Spleen (tissue), 13 donors: ENCODE measurements at places on chromosomes 13 and 19.

GRCh38 chr19:18764591-18765051, 26.5 kb downstream of the COMP start:
- no peak for DNase-seq

DNA sequence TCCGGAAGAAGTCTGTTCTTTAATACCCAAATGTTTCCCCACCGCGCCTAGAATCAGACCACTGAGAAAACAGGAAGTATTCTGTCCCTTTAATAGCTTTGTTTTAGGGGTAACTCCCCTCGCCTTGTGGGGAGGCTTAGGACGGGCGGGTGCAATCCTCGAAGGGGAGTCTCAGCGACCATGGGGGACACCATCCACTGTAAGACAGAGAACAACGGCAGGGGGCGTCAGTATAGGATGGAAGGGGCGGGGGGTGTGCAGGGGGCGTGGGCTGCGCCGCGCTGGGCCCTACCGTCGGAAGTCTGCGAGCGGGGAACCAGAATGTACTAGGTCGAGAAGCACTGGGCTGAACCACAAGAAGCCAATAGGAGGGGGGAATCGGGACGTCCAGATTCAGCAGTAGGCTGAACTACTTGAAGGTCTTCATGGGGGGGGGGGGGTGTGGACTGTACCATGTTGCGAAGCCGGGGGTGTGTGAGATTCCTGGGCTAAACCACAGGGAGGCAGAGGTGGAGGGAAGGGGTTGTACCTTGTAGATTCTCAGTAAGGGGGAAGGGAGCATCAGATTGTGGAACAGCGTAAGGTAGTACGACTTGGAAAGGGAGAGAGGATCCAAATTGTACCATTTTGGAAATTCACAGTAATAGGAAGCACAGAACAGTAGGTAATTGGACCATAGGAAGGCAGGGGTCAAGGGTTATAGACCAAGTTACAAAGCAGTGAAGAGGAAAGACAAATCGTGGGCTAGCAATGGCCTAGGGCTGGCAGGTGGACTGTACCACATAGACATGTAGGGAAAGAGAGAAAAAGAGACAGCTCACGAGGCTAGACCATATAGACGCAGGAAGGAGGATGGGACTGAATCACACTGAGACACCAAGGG, 1.0 kb upstream of the DBP start:
- DNase-seq: peak; percentile 93

DNA sequence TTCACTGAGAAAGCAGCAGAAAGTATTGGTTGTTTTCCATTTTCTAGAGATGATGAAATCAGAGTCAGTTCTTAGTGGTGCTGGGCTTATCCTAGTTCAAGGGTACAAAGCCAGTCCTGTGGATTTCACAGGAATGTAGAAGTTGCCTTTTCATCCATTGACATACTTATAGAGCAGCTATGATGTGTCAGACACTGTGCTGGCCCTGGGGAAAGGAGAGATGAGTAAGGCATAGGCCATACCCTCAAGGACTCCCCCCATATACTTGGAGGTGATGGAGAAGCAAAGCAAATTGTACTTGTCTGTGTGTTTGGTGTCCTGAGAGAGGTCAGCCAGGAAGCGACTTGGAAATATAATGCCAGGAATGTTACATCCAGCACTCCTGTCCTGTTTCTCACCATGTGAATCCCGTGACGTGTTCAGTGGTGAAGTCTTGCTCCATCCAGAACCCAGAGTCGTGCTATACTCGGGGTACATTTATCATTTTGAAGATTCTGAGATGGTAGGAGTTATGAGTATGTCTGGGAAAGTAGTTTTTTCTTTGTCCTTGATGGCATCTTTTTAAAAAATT, 22.6 kb downstream of the ERCC5 start:
- DNase-seq: no peak

DNA sequence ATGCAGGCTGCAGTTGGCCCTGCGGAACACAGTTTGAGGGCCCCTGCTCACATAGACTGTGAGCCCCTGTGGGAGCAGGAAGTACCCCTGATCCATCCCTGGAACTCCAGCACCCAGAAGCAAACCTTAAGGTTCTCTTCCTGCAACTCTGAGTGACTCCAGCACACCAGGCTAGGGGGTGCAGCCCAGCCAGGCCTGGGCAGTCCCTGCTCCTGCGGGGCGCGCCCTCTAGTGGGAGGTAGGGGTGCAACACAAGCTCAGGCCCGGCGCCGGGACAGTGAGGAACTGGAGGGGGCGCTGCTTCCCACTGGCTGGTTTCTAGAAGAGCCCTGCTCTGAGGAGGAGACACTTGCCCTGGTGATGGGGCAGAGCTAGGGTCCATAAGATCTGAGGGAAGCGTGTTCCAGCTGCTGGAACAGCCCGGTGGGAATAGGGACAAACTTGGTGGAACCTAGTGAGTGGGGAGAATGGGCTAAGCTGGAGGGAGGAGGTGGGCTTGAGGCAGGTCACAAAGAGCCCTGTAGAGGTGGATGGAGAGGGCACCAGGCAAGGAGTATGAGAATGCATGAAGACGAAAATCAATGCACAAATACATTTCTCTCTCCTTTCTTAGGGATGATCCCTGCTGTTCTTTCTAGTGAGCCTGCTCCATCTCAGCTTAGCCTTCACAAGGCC, 5.0 kb downstream of the ZSCAN5A start:
- peak; percentile 87 for DNase-seq

DNA sequence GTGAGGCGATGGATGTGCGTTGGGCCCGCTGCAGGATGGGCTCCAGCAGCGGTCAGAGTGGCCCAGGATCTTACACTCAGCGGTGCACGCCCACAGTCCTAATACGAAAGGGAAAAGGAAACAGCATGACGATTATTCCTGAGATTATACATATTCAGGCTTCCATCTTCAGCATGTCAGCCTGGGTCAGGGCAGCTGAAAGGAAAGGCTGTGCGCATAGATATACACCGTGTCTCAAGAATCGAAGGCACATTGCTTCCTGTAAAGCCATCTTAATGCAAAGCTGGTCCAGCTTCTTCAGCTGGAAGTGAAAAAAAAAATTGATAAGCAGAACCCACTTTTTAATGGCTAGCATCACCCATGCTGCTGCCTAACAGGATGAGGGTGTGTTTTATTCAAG, 3.6 kb downstream of the PCDH8 start:
- DNase-seq: no peak

DNA sequence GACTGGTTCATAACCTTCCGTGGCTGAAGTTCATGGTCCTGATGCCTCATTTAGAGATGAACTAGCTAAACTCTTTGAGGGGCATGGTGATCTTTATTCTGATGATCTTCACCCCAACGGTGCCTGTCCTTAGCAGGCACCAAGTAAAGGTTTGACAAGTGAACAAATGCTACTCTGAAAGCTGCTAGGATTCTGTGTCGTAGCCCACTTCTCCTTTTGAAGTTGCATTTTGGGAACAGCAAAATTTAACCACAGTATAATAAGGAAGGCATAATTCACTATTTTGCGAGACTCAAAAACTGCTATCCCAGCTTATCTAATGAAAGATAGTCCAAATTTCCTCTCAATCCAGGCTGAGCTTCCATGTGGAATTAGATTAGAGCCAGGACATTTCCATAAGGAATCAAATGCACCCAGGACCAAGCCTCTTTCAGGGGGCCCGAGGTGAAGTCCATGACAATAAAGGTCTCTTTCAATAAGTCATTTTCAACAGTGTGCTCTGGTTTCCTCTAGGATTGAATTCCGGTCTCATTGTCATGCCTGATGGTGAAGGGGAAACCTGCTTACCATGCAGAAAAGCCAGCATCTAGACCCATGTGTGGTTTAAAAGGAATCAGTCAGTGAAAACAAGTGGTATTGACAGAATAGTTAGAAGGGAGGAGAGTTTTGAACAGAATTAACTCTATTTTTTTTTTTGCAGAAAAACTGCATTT, 23.1 kb downstream of the SIAH3 start:
- no peak for DNase-seq

DNA sequence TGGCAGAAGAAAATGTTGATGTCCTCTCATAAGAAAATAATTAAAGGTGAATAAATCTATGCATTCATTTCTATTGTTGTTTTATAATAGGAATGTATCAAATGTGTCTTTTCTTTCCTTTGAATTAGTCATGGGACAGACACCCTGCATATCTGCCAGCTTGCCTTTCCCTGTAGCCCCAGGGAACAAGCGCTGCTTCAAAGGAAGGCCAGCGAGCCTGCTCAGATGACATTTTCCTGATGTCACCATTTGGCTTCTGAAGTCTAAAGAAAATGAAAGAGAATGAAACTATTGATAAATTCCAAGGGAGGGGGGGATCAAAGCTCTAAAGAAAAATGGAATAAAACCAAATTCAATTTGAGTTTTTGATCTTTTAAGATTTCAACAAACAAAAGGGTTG, 574.8 kb downstream of the IRS2 start:
- no peak for DNase-seq

DNA sequence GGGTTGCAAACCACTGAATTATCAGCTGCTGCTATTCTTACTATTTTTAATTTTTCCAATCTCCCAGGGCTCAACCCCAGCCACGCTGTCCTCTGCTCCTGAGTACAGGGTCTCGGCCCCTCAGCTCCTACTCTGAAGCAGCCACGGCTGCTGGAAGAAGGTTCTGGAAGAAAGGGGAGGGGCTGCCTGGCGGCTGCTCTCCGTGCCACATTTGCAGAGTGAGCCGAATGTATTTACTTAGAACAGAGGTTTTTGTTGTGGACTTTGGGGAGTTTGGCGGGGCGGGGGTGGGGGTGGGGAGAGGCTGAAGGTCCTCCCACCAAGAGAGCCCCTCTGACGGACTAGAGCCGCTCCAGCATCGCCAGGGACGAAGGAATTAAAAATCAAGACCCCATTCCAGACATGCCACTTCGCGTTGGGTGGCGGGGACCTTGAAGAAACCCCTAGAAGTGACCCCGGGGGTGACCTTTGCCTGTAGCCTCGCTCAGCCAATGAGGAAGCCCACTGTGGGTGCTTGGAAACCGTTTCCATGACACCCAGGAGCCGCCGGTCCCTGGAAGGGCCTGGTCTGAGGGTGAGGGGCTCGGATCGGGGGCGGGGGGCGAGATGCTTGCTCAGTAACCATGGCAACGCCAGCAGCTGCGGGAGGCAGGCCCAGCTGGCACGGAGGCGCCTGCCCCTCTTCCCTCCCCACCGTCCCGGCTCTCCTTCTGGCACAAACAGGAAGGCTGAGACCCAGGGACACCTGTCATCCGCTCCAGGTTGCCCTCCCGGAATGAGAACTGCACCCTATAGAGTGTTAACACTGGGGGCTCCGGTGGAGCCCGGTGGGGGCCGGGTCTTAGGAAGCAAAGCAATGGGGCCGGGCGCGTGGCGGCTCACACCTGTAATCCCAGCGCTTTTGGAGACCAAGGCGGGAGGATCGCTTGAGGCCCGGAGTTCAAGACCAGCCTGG, 54.2 kb upstream of the PTPRS start:
- no peak for DNase-seq

GRCh38 chr13:94301487-94301886, 178.0 kb downstream of the DCT start:
- no peak for DNase-seq

DNA sequence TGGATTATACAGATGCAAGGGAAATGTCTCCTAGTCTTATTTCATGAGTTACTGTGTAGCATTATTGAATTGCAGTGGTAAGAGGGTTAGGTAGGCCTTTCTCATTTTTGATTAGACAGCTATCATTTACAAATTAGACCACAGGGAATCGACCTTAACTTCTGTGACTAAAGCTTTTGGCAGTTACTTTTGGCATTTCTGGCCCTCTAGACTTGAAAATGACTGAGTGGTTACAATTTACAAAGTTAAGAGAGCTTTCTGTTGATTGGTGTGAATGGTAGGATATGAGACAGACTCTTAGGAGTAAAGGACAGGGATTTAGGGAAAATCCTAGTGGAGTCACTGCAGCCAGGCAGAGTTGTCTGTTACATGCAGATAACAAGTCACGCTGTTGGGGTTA, 86.1 kb downstream of the GGACT start:
- DNase-seq: no peak

DNA sequence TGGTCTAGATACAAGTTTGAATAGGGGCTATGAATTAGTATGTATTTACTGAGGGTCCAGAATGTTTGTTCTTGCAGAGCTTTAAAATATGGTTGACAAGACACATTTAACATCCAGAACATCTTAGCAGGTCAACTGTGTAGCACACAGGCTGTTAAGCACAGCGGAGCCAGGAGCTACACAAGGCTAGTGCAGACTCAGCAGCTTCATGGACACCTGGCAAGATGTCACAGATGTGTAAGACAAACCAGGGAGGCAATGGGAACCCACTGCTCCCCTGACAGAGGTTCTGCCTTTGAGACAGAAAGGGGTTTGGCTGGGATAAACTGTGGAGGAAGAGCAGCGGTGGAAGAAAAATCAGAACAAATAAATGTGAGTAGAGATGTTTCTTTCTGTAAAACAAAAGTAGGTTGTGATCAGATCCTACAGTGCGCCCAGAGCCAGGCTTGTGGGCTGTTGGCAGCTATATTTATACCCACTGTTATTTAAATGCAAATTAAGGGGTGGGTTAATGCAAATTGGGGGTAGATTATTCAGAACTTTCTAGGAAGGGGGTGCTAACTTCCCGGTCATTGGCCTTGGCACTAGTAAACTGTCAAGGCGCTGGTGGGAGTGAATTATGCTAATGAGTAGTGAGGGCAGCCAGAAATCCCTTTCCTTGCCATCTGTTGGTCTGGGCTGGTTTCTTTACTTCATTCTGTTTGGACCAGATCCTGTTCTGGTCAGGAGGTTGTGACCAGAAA, 33.0 kb downstream of the MIPEP start:
- no peak for DNase-seq

- DNase-seq: no peak
Measured at GRCh38 chr13:43464578-43465264, 322.1 kb downstream of the ENOX1 start.

- DNase-seq: peak; percentile 87
Measured at GRCh38 chr19:54207983-54208783, 7.5 kb downstream of the RPS9 start.

GRCh38 chr13:113623491-113624234, 34.3 kb downstream of the ATP4B start:
- DNase-seq: peak; percentile 64

GRCh38 chr19:6057651-6058517, 52.4 kb downstream of the RFX2 start:
- no peak for DNase-seq

DNA sequence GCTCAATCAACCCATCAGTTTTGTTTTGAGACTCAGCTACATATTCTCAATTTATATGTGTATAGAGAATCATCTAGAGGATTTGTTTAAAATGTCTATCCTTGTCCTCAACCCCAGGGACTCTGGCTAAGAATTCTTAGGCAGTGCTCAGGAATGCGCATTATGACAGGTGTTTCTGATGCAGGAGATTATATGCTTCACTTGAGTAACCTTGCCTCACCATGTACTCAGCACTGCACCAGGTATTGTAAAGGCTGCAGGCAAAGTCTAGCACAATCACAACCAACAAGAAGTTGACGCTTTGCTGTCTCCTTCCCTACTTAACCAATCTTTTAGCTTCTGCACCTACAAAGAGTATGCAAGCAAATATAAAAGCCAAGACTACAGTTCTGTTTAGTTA, 79.6 kb downstream of the LACC1 start:
- DNase-seq: no peak

- DNase-seq: no peak
Measured at GRCh38 chr19:30434797-30435594, 62.8 kb downstream of the ZNF536 start.

GRCh38 chr13:101838323-101838722, 385.8 kb downstream of the ITGBL1 start:
- DNase-seq: no peak

GRCh38 chr19:2602391-2603181, 99.9 kb downstream of the GNG7 start:
- peak; percentile 76 for DNase-seq

GRCh38 chr19:3507371-3508120, 1.4 kb downstream of the FZR1 start:
- DNase-seq: peak; percentile 79

- no peak for DNase-seq
Measured at GRCh38 chr19:4988770-4989251, 19.9 kb downstream of the KDM4B start.

GRCh38 chr13:25232937-25233515, 54.3 kb downstream of the MTMR6 start:
- DNase-seq: no peak
